ENCODE measurements at places on chromosomes 16 and 17.

DNA sequence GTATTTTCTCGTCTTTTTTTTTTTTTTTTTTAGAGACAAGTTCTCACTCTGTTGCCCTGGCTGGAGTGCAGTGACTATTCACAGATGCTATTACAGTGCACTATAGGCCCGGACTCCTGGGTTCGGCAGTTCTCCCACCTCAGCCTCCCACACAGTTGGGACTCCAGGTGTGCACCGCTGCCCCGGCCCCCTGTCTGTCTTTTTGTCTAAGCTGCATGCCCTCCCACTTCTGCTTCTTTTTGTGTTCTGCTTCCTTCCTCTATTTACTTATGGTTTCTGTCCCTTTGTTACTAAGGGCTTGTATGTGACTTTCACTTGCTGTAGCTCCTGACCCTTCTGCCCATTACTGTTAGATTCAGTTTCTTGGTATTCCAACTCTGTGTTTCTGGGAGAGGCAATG, 20.5 kb downstream of the SLC7A6 start:
- no peak for DNase-seq

DNA sequence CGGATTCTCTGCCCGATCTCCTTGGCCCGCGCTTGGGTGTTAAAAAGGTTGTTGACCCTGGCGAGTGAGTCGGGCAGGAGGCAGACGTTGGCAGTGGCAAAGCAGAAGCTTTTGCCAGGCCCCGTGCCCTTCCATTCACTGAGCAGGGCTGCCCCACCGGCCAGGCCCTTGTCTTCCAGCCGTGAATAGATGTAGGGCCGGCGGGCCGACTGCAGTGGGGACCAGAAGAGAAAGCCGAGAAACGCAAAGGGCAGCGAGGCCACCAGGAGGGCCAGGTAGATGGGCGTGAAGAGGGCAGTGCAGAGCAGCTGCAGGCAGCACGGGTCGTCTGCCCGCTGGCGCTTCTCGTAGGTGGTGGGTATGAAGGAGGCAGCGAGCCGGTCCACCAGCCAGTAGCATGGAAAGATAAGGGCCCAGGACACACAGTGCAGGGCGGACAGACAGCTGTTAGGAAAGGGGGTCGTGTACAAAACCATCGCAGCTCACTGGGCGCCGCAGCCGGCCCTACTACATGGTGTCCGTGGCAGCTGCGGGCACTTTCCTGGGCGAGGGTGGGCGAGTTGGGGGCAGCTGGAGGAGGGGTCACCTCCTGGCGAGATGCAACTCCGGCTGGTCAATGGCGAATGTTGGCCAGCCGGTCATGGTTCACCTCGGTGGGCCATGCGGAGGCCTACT, 61.0 kb downstream of the PRMT7 start:
- no peak for DNase-seq

- no peak for DNase-seq
Measured at GRCh38 chr17:17723354-17724261, 42.4 kb downstream of the RAI1 start.

- no peak for DNase-seq
Measured at GRCh38 chr17:19000531-19001325, 3.8 kb downstream of the FAM83G start.

GRCh38 chr16:29698484-29699323, 19.7 kb downstream of the QPRT start:
- DNase-seq = no peak

DNA sequence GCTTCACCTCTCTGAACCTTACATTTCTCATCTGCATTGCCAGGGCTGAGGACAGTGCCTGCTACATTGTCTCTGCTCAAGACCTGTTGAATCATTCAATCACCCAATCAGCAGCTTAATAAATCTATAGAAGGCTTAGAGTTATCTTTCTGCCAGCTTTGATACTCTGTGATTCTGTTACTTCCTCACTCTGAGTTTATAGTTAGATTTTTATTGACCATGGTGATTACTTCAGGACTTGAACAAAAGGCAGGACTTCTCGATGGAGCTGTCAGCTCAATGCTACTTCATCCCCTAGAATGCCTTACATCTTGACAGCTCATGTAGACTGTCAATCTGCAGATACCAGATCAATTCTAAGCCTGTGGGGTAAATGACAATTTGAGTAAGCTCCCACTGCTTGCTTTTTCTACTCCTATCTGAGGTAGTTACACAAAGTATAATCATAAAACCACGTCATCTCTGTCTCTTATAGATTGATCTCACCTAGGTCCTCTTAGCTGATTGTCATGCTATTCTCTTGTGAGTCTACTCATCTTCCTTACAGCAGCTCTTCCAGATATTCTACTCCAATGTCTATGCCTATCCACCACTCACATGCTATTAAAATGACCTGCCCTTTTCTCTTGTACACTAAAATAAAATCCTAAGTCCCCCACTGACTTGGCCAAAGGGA, 318.3 kb upstream of the CA10 start:
- DNase-seq = no peak

DNA sequence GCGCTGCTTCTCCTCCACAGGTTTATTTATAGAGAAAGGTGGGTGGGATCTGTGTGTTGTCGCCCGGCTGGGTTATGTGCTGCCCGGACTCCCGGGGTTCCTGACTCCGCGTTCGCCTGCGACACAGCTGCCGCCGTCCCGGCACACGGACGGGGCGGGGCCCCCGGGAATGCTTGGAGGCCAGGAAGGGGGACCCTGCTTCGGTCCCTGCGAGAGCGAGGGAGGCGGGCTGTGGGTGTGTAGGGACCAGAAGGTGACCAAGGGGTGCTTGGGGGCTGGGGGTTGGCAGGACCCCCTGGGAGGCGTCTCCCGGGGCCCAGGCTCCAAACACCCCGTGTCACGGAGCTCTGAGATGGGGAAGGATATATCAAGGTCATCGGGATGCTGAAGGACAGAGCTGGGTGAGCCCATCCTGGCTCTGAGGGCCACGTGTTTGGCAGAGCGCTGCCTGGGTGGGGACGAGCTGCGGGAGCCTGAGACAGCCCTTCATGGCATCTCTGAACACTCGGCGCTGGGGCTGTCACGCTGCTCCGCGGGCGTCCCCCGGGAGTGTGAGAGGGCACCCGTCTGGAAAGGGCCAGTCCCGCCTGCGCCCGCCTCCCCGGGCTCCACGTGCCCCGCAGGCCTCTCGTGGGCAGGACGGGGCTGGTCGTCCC, 4.2 kb downstream of the CACNA1H start:
- DNase-seq = no peak
